SW480 (cell line): ENCODE measurements at places on chromosomes 7 and 10.

- no peak for DNase-seq
Measured at GRCh38 chr10:5373307-5373706, 8.5 kb downstream of the UCN3 start.

DNA sequence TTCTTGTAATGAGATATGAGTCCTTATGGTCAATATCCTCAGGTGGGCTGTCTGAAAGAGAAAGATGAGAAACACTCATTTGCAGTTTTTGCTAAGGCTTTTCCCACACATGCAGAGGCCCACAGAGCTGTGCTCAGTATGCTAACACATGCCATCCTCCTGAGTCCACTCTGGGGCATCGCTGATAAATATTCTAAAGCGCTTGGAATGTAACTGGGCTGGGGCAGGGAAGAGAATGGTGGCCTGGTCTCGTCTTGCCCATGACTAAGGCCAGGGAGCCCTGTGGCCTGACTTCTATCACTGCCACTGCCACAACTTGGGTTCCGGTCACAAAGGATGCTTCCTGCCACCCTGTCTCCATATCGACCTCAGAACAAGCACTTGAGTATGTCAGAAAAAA is 199.7 kb upstream of the FRMD4A start:
- DNase-seq = no peak

DNA sequence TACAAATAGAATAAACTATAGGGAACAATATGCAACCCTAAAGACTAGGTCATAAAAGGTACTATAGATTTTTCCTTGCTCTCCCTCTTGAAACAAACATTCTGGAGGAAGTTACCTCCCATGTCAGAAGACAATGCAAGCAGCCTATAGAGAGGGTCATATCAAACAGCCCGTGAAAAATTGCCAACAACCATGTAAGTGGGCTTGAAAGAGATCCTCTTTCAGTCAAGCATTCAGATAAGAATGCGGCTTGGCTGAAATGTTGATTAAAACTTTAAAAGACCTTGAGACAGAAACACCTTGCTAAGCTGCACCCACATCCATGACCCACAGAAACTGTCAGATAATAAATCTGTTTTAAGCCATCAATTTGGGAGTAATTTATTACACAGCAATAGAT is 526.6 kb upstream of the GHITM start:
- DNase-seq = no peak

GRCh38 chr10:22468570-22469320 is 123.4 kb downstream of the SPAG6 start:
- no peak for DNase-seq

GRCh38 chr10:65110009-65110408 is 1588.8 kb downstream of the REEP3 start:
- DNase-seq = no peak

- no peak for DNase-seq
Measured at GRCh38 chr7:1922870-1923236, 252.8 kb downstream of the ELFN1 start.

GRCh38 chr10:108753326-108753725 is 1170.0 kb downstream of the XPNPEP1 start:
- DNase-seq = no peak

GRCh38 chr7:109945820-109946518 is 1145.0 kb upstream of the LRRN3 start:
- no peak for DNase-seq

DNA sequence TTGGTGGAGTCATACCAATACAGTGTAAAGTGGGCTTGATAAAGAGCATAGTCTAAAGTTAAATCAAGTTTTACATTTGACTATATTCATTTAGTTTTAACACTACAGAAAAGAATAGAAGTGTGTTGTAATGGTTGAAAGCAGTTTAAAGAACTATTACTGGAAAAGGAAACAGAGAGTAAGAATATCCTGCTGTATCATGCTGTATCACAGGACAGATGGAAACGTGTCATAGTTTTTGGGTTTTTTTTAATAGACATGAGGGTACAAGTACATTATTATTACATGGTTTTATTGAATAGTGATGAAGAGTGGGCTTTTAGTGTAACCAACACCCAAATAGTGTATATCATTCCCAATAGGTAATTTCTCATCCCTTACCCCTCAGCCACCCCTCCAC is 944.3 kb downstream of the LRMDA start:
- DNase-seq = no peak

GRCh38 chr10:33229252-33229948 is 105.1 kb downstream of the NRP1 start:
- DNase-seq = no peak

- DNase-seq = peak; percentile 32
Measured at GRCh38 chr10:44195112-44196007, 189.5 kb downstream of the CXCL12 start.

GRCh38 chr7:157969995-157970394 is 617.6 kb downstream of the PTPRN2 start:
- no peak for DNase-seq

- peak; percentile 4 for DNase-seq
Measured at GRCh38 chr10:90560331-90560730, 297.5 kb downstream of the HTR7 start.

DNA sequence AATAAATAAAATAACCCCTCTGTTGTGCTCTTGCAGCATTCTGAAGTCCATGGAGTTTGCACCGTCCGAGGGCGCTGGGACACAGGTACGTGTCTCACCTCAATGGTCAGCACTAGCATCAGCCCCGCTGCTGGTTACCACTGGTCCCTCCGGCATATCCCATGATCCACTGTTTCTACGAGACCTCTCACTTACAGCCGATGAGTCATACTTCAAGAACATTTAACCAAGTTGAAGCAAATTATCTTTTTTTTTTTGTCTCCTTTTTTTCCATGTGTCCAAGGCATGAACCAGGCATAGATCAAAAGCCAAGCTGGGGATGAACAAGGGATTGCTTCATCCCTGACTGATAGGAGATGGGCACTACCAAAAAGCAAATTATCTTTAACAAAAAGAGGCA is 92.9 kb upstream of the SH2B2 start:
- DNase-seq = no peak

DNA sequence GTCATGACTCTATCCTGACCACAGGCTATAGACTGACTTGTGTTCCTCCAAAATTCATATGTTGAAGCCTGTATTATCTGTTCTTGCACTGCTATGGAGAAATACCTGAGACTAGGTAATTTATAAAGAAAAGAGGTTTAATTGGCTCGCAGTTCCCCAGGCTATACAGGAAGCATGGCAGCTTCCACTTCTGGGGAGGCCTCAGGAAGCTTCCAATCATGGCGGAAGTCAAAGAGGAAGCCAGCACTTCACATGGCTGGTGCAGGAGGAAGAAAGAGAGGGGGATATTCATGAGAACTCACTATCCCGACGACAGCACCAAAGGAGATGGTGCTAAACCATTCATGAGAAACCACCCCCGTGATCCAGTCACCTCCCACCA is 84.3 kb upstream of the KDM7A start:
- DNase-seq = no peak

- DNase-seq = no peak
Measured at GRCh38 chr7:69246758-69247157, 351.5 kb upstream of the AUTS2 start.
